ENCODE measurements at places on chromosomes 7 and 10. TPM values are rescaled to one million over a fixed set of nuclear protein-coding genes. Genes with fewer than 3 reads are reported as not detected.

DNA sequence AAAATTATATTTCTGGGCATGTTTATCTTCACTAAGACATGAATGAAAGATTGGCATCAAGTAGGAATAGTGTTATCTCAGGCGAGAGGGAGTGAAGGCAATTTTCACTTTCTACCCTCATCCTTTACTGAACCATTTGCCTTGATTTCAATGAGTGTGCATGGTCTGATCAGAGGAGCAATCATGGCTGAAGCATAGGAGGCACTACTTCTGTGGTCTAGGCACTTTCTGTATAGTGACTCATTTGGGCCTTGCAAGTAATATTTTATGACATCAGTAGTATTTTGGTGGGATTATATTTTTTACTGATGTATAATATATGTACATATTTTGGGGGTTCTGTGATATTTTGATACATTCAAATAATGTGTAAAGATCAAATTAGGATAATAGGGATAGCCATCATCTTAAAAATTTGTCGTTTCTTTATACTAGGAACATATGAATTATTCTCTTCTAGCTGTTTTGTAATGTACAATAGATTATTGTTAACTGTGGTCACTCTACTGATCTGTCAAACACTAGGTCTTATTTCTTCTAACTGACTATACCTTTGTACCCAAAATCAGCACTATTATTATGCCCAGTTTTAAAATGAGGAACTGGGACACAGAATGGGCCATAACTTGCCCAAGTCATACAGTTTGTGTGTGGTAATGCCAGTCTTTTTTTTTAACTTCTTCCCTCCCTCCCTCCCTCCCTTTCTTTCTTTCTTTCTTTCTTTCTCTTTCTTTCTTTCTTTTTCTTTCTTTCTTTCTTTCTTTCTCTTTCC, 101.9 kb downstream of the RAB11FIP2 start:
- no peak for DNase-seq

GRCh38 chr10:129848696-129849451, 115.2 kb downstream of the EBF3 start:
- no peak for DNase-seq

DNA sequence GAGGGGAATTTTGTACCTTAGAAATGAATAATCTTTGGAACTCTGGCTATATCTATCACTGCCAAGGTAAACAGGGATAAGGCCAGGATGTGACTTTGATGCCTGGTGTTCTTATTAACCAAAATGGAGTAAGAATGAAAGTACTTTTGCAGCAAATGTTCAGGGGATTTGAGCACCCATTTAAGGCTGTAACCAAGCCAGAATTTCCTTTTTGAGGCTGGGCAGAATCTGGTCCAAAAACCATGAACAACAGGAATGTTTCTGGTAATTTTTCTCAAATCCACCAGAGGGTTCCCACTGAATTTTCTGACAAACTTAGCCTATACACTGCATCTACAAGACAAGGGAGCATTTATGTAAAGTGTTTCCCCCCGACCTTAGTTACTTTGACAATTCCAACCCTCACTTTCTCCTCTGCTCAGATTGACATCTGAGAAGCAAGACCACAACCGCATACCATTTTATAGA, 120.6 kb downstream of the BAMBI start:
- no peak for DNase-seq

DNA sequence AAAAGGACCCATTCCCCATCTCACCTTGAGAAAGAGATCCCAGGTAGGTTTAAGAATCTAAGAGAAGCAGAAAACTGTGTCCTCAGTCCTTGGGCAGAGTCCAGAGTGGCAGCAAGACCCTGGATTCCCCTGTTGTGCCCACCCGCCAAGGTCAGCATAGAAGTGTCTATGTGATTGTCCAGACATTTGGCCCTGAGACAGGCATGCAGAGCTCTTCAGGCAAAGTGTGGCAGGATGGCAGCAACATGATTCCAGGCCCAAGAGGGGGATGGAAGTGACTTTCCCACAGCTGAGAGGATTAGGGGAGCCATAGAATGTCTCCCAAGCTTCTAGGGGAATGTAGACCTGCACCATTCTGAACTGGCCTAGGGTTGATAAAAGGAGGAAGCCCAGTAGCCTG, 39.1 kb upstream of the OPALIN start:
- no peak for DNase-seq

DNA sequence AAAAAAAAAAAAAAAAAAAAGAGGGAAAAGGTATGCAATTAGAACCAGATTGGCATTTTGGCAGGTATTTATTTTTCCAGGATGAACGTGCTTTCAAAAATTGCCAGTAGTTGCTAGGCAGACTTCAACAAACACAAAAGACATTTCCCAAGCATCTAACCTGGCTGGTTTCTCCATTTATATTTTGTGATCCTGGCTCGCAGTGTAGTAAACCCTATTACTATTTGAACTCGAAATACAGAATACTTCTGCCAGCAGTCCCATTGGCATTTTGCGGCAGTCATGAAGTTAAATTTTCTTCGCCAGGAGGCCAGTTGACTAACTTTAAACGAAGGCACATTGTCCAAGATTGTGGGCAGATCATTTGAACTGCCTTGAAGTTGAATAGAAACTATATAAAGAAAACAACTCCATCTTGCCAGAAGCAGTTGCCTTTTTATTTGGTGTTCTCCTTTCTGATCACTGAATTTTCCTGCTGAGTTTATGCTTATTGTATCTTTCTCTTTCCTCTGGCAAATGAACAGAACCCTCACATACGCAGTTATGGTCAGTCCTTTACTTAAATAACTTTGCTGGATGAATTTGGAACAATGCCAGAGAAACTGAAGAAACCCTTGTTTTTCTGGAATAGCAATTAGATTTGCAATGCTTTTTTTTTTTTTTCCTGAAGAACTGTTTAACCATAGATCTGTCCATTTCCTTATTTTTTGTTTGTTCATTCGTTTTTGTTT, 132.9 kb downstream of the BICC1 start:
- no peak for DNase-seq

DNA sequence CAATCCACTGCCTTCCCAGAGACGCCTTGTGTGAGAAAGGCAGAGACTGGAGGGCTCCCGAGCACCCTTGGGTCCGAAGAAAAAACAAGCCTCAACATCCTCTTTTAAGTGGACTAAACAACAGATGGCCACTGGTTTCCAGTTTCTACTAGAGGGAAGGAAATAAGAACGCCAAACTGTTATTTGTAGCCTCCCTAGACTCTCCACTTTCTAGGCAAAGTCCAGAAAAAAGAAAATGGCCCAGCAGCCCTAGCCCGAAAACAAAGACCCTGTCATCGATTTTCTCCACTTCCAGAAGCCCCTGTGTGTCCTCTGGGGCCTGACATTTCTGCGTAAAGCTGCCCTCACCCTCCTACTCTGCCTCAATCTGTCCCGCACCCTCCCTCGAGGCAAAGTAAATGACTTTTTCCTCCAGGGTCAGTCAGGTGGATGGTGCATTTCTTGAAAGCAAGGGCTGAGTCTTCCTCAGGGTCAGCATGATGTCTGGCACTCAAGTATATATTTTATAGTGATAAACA, 6.0 kb downstream of the RGS10 start:
- no peak for DNase-seq

GRCh38 chr7:124723012-124723411, 42.6 kb downstream of the GPR37 start:
- DNase-seq, result no peak

DNA sequence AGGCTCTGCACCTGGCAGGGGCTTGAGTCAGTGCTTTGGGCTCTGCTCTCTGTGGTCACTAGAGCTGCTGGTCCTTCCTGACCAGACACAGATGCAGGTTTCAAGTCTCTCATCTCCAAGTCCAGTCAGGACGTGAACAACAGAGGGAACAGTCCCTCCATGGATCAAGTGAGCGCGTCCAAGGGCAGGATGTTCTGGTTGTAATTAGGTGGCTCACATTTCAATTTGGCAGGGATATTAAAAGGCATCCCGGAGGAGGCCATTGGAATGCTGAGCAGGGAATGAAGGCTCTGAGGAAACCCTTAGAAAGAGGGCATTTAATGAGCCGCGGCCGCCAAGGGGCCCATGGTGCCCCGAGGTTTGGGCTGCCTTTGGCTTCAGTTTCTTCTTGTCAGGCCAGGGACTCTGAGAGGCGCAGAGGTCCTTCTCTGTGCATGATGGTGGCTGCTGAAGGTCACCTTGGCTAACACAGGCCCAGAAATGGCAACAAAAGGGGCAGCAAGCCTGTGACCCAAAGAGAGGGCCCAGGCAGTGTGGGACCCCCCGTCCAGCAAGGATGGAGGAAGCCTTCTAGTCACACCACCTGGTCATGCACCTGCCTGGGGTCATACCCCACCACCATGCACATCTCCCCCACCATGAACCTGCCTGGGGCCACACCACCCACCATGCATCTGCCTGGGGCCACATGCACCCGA, 30.7 kb upstream of the INPP5A start:
- DNase-seq, result peak; percentile 82

DNA sequence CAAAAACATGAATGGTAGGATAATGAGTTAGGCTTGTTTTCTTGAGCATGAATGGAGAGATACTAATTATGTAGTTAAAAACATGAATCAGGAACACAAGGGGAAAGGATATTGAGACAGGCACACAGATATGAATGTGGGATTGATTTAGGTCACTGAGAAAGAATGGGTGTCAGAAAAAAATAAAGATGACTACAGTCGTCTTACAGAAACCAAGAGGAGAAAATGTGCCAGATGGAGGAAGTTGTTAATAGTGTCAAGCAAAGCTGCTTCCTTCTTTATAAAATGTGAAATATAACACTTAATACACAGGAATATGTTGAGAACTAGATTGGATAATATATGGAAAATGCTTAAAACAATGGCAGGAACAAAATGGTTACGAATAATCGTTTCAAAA, 173.3 kb upstream of the BET1 start:
- no peak for DNase-seq

DNA sequence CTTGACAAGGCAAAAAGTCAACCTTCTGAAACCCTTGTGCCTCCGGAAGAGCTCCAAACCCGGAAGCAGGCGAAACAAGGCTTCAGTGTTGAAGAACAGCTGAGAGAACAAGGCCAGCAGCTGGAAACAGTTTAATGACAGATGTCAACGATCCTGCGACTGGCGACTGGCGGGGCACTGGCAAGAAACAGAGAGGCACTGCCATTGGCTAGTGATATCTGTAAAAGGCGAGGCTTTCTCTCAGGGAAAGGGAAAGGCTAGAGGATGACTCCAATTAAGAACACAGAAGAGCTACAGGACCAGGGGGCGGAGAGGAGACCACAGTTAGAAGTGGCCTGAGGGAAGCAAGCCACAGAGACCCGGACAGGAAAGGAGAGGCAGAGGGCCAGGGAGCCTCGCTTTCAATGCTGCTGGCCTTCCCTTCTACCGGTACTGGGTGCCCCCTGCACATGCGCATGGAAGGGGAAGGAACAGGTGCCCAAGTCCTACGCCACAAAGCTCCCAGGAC, 19.4 kb downstream of the ITGB1 start:
- no peak for DNase-seq

GRCh38 chr10:102352066-102352715, 43.3 kb upstream of the NFKB2 start:
- no peak for DNase-seq

DNA sequence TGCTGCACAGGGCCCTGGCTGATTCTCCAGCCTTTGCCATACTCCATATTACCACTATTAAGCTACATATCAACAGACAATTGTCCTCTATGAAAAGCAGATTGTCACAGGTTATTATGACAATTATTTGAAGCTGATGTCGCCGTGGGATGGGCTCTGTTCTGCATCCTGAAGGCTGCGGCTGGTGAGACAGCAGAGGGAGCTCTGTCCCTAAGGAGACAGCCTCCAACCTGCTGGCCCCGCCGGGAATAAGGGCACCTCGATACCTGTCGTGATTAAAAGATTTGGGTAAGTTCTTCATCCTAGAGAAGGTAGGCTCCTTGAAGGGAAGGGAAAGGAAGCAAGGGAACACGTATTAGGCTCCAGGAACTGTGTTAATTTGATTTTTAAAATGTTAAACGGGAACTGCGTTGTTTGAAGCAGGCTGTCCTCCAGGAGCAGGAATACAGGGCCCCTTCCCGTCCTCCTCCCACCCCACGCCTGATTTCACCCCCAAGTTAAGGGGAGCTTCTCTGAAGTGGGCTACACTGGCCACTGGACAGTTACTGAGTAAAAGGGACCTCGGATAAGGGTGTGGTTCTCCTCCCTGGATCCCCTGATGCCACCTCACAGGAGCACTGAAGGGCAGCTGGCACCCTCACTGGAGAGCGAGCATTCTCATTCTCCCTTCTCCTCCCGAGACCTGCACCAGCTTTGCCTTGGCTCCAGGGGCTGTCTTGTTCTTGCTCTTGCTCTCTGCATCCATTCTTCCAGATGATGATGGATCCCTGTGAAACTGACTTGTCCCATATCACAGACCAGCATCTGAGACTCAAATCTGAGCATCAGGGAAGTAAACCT, 11.8 kb upstream of the TIAL1 start:
- DNase-seq, result no peak

DNA sequence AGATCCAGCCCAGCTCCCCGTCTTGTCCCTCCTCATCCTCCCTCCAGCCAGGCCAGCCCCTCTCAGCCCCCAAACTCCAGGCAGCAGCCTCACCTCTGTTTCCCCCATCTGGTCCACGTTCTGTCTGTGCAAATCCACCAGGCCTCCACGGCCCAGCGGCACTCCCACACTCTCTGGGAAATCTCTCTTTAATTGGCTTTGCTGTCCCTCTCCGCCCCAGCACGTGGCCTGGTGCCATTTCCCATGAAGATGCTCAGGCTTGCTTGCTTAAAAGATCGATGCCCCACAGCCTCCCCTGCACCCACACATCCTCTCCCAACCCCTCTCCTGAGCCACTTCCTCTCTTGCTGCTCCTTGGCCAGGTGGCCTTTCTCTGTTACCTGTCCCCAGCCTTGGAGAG, 39.3 kb downstream of the PRF1 start:
- no peak for DNase-seq

- DNase-seq, result no peak
Measured at GRCh38 chr10:288316-289200, 153.3 kb downstream of the ZMYND11 start.

DNA sequence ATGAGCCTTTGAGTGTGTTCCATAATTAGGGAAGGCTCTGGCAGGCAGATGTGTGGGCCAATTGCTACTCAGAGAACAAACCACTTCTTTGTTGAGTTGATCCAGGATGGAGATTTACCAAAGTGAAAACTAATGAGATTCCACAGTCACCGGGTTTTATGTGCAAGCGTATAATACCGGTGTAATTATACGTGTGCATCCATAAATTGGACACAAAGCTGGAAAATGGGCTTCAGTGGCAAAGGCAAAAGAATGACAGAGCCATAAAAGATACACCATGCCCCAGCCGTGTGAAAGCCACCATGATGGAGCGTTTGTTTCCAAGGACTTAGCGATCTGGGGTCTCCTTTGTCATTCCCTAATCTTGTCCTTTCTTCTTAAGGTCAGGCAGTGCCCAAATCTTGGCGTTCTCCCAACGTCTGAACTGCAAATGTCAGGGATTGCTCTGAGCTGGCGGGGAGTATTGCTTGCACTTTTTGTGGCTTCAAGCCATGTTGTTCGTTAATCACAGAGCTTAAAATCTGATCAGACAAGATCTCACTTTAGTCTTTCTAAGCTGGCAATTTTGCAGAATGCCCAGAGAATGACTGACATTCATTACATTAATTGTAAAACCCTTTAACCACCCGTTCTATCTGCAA, 70.1 kb downstream of the NPTX2 start:
- no peak for DNase-seq

GRCh38 chr7:40371806-40372440, 237.1 kb downstream of the SUGCT start:
- no peak for DNase-seq

PPP2R2D gene
- 24.3 TPM for total RNA-seq

SLC13A4 gene
- total RNA-seq, result not detected

KEL gene
- total RNA-seq, result 0.79 TPM

SEPTIN14 gene
- total RNA-seq, result not detected

GRM3 gene
- total RNA-seq, result not detected

MEIG1 gene
- not detected for total RNA-seq

WIPF3 gene
- 0.51 TPM for total RNA-seq

FAM185A gene
- 7.5 TPM for total RNA-seq

Measured in chondrocyte (in vitro differentiated cells).